Activated naive CD8-positive, alpha-beta T cell treated with anti-CD3 and anti-CD28 coated beads, Interleukin-2, amount 10 ng/mL, durations not matched to agents 7 days and 5 days (primary cell): ENCODE measurements at places on chromosomes 2 and 18. TPM values are rescaled to one million over a fixed set of nuclear protein-coding genes. Genes with fewer than 3 reads are reported as not detected.

The CFAP65 gene
- total RNA-seq = not detected

The NT5DC4 gene
- total RNA-seq = not detected

The FAM124B gene
- 0.17 TPM for total RNA-seq

The GALNT5 gene
- total RNA-seq = not detected

The MYO5B gene
- not detected for total RNA-seq
